ENCODE measurements at places on chromosomes 12 and 14.

- DNase-seq = no peak
Measured at GRCh38 chr12:55844961-55845360, 2.2 kb upstream of the MMP19 start.

GRCh38 chr12:7498809-7499208 lies 4.8 kb downstream of the CD163 start:
- DNase-seq = no peak

- DNase-seq = no peak
Measured at GRCh38 chr12:57272337-57273151, 21.6 kb upstream of the STAC3 start.

GRCh38 chr12:88185988-88186387 lies 43.9 kb downstream of the TMTC3 start:
- DNase-seq = no peak

- no peak for DNase-seq
Measured at GRCh38 chr14:23550131-23550811, 1.3 kb downstream of the ZFHX2 start.

- DNase-seq = no peak
Measured at GRCh38 chr12:109524466-109525278, 47.2 kb downstream of the UBE3B start.

- DNase-seq = no peak
Measured at GRCh38 chr14:65877624-65878023, 465.1 kb downstream of the FUT8 start.
